ENCODE measurements at places on chromosomes 6 and 20.
A peak's percentile ranks its signal among the peaks of the same experiment; 100 is the strongest.

- DNase-seq = no peak
Observed at GRCh38 chr6:98471444-98471843, 362.9 kb upstream of the POU3F2 start.

GRCh38 chr20:24798930-24799705 is 150.0 kb upstream of the CST7 start:
- DNase-seq = no peak

DNA sequence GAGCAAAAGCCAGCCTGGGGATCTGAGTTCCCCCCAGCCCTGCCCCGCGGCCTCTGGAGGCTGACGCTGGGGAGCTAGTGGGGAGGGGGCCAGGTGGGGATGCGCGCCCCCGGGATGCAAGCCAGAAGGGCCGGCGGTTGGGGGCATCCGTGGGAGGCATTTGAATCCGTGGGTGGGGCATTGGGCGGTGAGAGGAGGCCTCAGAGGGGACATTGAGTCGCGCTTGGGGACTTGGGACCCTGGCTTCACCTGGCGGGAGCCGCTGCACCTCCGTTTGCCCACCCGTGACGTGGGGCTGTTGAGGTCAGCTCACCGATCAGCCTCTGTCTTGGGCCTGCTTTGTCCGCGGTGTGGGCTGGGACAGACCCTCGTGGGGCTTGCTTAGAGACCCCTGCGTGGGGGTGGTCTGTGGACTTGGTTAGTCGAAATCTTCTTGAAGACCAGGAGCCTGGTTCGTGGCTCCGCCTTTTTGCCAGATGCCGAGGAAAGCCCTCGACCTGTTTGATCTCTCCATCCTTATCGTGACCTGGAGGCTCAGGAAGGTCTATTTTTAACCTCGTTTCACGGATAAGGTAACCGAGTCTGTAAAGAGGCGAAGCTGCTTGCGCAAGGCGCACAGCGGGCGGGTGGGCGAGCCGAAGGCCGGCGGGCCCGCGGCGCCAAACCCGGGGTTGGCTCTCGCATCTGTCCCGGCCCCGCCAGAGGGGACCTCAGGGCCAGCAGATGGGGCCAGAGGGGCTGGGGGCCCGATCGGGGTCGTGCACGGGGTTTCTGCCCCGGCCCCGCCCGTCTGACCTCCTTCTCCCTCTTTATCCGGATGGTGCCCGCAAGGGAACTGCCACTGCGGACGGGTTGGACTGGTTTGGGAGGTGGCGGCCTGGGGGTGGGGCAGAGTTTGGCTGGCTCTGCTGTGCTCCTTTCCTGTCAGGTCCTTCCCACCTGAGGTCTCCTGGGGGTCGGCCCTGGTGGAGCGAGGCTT is 8.3 kb downstream of the FAM110A start:
- no peak for DNase-seq

- no peak for DNase-seq
Observed at GRCh38 chr6:35402136-35402855, 49.8 kb upstream of the FANCE start.

DNA sequence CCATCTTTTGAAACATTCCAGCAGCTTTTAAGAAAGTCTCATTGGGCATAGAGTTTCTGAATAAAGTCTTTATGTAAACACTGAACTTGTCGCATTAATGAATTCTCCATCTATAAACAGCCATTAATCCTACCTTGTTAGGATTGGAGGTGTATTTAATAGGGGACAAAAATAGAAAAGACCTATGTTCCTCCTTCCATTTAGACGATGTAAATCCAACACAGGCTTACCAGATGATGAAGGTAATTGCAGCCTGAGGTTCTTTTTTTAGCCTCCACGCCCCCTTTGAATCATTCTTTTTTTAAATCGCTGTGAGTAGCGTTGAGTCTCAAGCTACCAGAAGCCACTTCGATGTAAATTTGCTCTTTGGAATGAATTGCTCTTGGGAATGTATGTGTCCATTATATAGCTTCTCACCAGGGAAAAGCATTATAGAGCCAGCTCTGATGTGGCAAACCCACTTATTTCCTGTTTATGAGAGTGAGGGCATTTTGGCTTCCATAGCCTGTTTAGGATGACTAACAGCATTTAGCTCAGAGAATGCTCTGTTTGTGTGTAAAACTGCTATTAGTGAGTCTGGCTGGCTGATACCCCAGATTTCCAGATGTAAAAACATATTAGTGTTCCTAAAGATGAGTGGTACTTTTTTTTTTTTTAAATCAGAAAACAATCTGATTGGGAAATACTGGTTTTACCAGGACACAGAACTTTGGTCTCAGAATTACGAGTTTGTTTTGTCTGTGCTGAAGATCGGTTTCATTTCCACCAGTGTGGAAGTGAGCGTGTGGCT is 74.9 kb upstream of the CLDN20 start:
- DNase-seq = peak; percentile 98

GRCh38 chr6:100230115-100230952 is 234.4 kb downstream of the SIM1 start:
- no peak for DNase-seq

- DNase-seq = no peak
Observed at GRCh38 chr20:15317546-15318232, 980.3 kb upstream of the FLRT3 start.

GRCh38 chr6:105116150-105116549 is 63.7 kb downstream of the POPDC3 start:
- DNase-seq = no peak

GRCh38 chr20:61555566-61555965 is 303.5 kb downstream of the CDH4 start:
- no peak for DNase-seq

DNA sequence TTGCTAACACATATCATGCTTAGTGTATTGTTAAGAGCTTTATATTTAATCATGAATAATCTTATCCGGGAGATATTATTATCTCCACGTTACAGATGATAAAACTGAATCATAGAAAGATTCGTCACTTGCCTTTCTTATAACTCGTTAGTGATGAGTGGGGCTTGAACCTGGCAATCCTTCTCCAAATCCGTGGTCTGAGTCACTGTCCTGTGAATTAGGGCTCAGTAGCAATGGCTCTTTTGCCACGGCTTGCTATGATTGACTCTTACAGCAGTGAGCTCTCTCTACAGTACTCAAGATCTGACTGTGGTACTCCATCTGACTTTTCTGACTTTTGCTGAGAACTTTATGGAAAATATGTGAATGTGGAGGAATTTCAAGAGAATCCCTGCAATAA is 246.9 kb downstream of the PACRG start:
- DNase-seq = no peak

Data from BJ (cell line).